ENCODE measurements at places on chromosomes 3 and 15. TPM values are rescaled to one million over a fixed set of nuclear protein-coding genes. Genes with fewer than 3 reads are reported as not detected.

- no peak overlapping the region for H3K27ac ChIP-seq
- no peaks in the 10 kb centered on the region for H3K4me1 ChIP-seq
- no peaks in the 10 kb centered on the region for H3K27me3 ChIP-seq
- no peak for DNase-seq
- no peaks in the 10 kb centered on the region for H3K36me3 ChIP-seq
These were observed 72.7 kb downstream of the SPSB4 start for GRCh38 chr3:141123677-141124410.

DNA sequence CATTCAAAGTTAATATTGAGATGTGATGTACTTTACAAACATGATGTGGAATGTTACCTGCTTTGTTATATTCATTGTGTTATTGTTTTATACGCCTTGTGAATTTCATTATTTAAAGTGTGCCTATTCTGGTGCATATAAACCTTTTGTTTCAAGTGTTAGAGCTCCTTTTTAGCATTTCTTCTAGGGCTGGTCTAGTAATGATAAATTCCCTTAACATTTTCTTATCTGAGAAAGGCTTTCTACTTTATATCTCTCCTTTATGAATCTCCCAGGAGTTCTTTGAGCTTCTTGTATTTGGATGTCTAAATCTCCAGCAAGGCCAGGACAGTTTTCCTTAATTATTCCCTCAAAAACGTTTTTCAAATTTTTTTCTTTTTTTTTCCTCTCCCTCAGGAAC is 1005.6 kb downstream of the IGSF11 start:
- no peak for DNase-seq
- H3K4me1 ChIP-seq: no peaks in the 10 kb centered on the region

DNA sequence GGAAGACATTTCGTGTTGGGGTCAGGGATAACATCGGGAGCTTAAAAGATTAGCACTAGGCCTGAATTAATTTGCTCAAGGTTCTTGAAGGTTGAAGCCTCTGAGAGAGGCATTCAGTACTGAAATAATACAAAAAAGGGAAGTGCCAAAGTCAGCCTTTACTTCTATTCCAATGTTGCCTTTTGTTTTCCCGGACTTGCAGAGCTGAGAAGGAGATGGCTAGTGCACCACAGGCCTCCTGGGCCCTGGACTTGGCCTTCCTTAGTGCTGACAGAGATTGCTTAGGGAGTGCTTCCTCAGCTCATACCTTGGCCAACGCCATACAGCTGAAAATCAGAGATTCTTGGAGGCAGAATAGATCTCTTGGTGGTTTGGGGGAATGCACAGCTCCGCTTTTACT is 333.6 kb upstream of the TBL1XR1 start:
- H3K27ac ChIP-seq: no peak overlapping the region
- H3K36me3 ChIP-seq: no peaks in the 10 kb centered on the region
- no peaks in the 10 kb centered on the region for H3K27me3 ChIP-seq
- DNase-seq: no peak

- no peaks in the 10 kb centered on the region for H3K27me3 ChIP-seq
- no peak overlapping the region for H3K27ac ChIP-seq
- H3K4me3 ChIP-seq: no peak overlapping the region
- H3K4me1 ChIP-seq: no peaks in the 10 kb centered on the region
These were observed 74.3 kb upstream of the P2RY1 start for GRCh38 chr3:152760591-152760990.

GRCh38 chr15:90810354-90810753 is 58.0 kb upstream of the FURIN start:
- peaks cover 3% of the 10 kb centered on the region for H3K4me1 ChIP-seq
- DNase-seq: no peak
- H3K36me3 ChIP-seq: no peaks in the 10 kb centered on the region
- no peak overlapping the region for H3K27ac ChIP-seq
- H3K27me3 ChIP-seq: no peaks in the 10 kb centered on the region

- no peak for DNase-seq
- H3K27me3 ChIP-seq: no peaks in the 10 kb centered on the region
- no peaks in the 10 kb centered on the region for H3K4me1 ChIP-seq
- no peaks in the 10 kb centered on the region for H3K36me3 ChIP-seq
- no peak overlapping the region for H3K4me3 ChIP-seq
These were observed 569.8 kb downstream of the VGLL3 start for GRCh38 chr3:86420990-86421739.

DNA sequence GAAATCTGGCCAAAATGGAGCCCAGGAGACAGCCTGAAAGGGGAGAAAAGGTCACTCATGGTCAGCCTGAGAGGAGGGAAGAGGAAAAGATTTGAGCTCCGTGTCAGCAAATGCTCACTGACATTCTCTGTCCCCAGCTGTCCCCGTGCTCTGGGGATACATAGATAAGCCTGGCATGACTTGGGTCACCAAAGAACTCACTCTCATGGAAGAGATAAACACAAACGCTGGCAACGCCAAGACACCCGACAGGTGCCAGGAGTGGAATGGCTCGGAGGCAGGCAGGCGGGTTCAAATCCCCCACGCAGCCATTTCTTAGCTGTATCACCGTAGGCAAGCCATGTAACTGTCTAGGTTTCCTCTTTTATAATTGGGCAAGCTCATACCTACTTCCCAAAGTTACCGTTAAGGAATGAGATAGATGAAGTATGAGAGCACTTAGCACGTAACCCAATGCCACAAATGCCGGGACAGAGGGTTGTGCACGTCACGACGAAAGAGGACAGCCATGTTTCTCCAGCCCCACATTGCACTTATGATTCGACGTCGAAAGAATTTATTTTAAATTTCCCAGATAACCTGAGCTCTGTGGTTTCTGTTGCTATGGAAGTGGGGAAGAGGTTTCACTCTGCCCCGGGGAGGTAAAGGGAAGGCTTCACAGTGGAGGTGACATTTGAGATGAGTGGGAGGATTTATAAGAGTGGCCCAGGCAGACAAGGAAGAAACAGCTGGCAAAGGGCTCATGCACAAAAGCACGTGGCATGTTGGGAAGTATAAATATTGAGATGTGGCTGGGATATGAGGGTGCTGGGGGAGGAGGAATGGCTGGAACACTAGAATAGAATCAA is 41.4 kb upstream of the TSEN2 start:
- H3K27me3 ChIP-seq: no peaks in the 10 kb centered on the region
- H3K36me3 ChIP-seq: no peaks in the 10 kb centered on the region
- no peak overlapping the region for H3K4me3 ChIP-seq
- no peak overlapping the region for H3K27ac ChIP-seq
- H3K4me1 ChIP-seq: peaks cover 28% of the 10 kb centered on the region

GRCh38 chr3:190646996-190647395 is 133.1 kb downstream of the IL1RAP start:
- H3K4me1 ChIP-seq: no peaks in the 10 kb centered on the region
- no peak for DNase-seq
- no peaks in the 10 kb centered on the region for H3K36me3 ChIP-seq
- no peak overlapping the region for H3K27ac ChIP-seq

The KCNMB2 gene
- total RNA-seq: 0.72 TPM

The UBE2E1 gene
- 68.6 TPM for total RNA-seq

The CAND2 gene
- 0.72 TPM for total RNA-seq

The REC114 gene
- total RNA-seq: not detected

The ITGA11 gene
- total RNA-seq: 2.4 TPM

The FOXB1 gene
- not detected for total RNA-seq

The IL17RE gene
- 71.4 TPM for total RNA-seq

The RBPMS2 gene
- 14.5 TPM for total RNA-seq

The HESX1 gene
- 0.42 TPM for total RNA-seq

All from colonic mucosa (tissue), 4 donors.